Fibroblast of skin of right quadriceps (primary cell): ENCODE measurements at places on chromosomes 3 and 15.

- DNase-seq, result no peak
Observed at GRCh38 chr15:28022961-28023360, 76.2 kb downstream of the OCA2 start.

- DNase-seq, result no peak
Observed at GRCh38 chr3:109241459-109242186, 74.7 kb downstream of the DPPA2 start.

DNA sequence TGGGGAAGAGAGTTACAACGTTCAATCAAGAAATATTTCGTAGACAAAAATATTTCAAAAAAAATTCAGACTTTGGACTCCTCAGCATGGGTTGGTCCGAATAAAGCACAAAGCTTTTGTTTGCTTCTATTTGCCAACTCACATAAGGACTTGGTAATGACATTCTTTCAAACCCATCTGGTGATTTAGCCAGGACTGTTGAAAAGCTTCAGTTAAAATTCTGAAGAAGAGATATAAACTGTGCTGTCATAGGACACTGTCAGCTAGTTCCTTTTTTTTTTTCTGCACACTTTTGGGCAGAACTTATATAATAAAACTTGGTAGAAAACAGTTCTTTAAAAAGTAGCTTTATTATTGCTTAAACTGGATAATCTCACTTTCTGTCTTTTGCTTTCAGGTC lies 660.8 kb upstream of the SGO1 start:
- DNase-seq, result no peak

DNA sequence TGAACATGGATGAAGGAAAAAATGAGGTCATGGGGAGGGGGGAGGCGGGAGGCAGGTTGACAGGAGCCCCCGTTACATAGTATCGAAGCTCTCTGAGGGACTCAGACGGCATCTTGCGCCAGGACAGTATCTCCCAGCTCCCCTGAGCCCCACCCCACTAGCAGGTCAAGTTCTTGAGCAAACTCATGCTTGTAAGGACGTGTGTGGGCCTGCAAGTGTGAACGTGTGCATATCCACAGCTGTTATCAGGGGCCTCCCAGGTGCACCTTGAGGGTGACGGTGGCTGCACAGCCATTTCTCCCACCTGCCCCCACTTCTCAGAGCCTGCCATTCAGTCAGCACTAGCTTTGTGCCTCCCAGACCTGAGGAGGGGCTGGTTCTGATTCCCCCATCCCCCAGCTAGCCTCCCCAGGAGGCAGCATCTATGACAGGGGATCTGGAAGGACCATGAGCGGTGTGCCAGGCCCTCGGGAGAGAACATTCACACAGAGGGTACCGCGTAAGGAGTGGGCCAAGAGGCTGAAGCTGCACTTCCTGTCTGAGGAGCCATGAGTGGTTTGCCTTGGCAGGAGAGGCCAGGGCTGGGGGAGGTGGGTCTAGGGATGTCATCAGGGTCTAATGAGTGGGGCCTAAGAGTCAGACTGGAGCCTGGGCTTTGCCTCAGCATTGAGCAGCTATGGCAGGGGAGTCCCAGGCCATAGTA lies 2.9 kb downstream of the SEMA3F start:
- DNase-seq, result peak; percentile 42

DNA sequence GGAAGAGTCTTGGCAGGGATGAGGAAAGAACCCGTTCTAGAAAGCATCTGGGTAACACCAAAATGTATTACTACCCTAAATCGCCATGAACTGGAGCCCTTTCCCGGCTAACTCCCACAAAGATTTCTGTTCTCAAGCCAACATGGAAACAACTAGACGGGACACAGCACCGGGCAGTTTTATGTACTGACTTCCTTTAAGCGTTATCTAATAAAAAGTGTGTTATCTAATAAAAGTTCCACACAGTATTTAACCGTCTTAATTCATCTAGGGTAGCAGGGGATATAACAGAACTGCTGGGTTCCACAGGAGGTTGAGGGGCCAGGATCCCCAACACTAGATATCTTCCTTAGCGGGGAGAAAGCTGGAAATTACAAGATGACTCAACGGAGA lies 347 bp upstream of the C3orf62 start:
- peak; percentile 8 for DNase-seq

- DNase-seq, result peak; percentile 36
Observed at GRCh38 chr15:95458721-95459120, 871.8 kb upstream of the NR2F2 start.

DNA sequence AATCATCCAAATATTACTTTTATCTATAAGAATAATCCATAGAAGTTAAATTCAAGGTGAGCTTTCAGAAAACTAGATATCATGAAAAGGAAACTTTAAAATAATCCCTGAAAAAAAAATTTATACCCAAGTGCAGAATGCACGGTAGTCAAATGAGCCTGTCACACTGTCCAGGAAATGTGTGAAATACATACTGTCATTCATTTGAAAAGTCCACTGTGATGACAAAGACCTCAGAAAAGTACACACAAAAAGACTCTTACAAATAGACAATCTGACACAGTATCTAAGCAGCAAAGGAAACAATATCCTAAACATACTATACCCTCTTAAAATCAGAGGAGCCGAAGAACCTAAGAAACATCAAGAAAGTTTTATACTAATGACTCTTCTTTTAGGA lies 29.7 kb downstream of the SUCLG2 start:
- no peak for DNase-seq
